ENCODE measurements at places on chromosomes 6 and 20. TPM values are rescaled to one million over a fixed set of nuclear protein-coding genes. Genes with fewer than 3 reads are reported as not detected.

DNA sequence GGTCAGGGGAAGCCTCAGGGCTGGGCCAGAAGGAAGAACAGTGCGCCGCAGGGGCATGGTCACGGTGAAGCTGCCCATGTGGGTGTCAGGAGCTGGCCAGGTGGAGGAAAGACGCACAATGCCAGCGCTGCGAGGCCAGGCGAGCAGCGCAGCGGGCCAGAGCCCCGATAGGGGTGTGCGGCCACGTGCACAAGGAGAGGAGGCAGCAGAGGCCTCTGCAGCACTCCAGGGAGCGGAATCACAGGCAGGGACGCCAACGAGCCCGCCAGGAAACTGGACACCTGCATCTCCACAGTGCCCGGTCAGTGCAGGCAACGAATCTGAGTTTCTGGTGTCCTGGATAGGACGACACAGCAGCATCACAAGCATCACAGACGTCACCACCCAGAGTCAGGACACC, 35.7 kb downstream of the TAF4 start:
- DNase-seq = no peak

- no peak for DNase-seq
Observed at GRCh38 chr6:114125576-114125975, 154.6 kb upstream of the HDAC2 start.

- peak; percentile 19 for DNase-seq
Observed at GRCh38 chr20:46681032-46681854, 8.0 kb downstream of the TP53RK start.

GRCh38 chr6:16240589-16241320, 2.4 kb downstream of the GMPR start:
- DNase-seq = no peak

DNA sequence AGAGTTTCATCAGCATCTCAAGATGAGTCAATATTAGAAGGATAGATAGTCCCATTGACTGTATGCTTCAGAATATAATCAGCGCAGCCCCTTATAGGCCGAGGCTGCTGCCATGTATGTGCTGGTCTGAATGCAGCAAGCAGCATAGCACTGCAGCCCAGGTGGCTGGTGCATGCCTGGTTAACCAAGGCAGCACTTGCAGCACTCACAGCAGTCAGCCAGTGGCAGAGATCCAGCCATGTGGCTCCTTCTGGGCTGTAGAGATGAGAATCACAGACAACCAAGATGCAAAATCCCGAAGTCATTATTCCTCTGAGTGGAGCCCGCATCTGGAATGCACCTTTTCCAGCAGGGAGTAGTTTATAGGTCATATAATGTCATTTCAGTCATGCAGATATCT, 251.9 kb downstream of the UST start:
- no peak for DNase-seq

DNA sequence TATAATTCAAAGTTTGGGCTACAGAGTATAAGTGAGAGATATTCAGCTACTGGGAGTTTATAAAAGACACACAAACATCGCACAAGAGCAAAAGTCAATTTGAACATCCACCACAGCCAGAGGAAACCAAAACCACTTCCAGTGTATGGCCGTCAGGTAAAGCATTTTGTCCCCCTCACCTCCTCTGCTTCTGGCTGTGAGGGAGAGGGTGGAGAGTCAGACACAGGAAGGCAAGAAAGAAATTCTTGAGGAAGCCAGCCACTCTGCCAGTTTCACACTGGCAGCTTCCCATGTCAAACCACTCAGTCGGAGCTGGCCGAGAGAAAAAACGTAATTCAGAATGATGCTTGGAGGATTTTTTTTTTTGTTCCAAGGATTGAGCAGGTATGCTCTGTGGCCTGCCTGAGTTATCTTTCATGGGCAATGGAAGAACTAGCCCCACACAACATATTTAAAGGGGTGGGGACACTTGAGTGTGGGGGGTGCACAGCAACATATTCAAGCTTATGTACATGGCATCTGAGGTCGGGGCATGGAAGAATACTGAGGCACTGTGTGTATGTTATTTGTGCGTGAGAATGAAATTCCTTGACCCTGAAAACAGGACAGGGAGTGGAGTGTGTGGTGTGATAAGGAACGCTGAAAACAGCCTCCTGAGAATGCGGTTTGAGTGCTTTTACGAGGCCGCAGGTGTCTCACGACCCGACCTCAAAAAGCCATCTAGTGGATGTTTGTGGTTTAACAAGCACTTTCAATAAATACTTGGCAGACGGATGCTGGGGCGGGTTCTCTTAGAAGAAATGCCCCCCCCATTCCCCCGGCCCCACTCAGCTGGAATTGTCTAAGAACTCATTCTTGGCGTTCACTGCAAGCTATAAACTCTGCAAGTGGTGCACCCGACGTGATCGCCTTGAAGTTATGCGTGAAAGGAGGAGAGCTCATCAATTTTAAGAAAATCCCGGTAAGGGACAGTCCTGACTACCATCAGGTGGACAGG, 27.5 kb upstream of the ZBTB22 start:
- DNase-seq = peak; percentile 58

- DNase-seq = no peak
Observed at GRCh38 chr6:97459986-97460385, 177.0 kb upstream of the MMS22L start.

- no peak for DNase-seq
Observed at GRCh38 chr20:58899512-58899911, 47.0 kb downstream of the GNAS start.

DNA sequence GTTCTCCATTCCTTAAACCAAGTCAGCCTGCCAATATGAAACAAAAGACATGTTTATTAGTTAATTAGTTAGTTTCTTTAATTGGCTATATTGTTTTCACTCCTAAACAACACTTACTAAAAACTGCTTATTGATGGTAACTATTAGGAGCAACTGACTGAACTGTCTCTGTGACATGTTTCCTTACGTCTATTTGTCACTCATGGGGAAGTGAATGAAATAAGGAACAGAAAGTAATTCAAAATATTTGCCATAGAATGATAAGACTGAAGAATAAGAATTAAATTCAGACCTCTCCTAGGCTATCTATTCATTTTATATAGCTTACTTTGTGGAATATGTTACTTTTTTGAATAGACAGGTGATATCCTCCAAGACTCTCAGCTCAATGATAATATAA, 217.2 kb downstream of the LAMA2 start:
- DNase-seq = no peak

DNA sequence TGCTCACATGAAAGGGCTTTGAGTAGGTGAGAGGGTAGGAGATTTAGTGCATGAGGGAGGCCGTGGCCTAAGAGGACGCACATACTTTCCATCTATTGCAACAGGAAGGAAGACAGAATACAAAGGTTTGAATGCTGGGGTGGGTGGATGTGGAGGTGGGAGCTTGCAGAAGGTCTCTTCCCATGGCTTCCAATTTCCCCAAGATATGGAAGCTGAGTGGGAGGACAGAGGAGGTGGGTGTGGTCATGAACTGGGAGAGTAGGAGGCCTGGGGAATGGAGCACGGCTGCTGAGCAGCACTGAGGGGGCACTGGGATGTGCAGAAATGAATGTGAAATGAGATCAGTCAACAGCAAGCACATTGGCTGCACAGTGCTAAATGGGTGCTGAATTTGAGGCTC, 70.3 kb downstream of the SCML4 start:
- DNase-seq = no peak

DNA sequence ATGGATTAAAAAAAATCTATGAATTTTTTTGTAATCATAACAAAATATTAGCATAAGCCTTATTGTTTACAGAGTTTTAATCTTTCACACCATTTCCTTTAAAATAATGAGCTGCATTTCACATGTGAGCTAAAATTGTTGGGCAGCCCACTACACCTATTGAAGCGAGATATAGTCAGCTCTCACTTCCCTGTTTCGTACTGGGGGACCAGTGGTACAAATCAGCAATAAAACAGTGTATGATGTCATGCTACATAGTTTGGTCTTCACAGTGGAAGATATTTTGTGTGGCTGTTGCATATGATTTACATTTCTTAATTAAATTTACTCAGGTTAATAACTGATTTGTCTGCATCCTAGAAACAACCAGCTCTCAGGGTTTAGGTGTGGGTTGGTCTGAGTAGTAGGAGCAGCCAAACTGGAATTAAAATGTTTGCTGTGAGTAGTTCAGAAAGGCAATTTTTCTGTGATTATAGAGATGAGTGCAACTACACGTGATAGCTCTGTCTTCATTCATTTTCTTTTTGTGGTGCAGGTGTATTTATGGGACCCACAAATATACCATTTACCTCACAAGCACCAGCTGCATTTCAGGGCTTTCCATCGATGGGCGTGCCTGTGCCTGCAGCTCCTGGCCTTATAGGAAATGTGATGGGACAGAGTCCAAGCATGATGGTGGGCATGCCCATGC, 99.3 kb downstream of the B3GAT2 start:
- DNase-seq = no peak

GRCh38 chr20:16801919-16802651, 53.9 kb downstream of the OTOR start:
- DNase-seq = no peak

DNA sequence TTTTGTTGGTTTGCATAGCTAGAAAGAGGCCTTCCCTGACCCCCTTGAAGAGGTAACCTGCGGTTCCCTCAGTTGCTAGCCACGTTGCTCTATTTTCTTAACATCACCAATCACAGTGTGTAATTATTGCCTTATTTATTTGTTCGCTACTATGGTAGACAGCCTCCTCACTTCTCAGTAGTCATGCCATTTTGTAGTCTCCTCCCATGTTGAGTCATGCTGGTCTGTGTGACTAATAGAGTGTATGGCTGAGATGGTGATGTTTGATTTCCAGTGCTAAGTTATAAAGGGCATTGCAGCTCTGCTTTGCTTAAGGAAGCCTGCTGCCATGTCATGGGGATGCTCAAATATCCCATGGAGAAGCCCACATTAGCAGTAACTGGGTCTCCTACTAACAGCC, 236.6 kb upstream of the CHD6 start:
- no peak for DNase-seq

DNA sequence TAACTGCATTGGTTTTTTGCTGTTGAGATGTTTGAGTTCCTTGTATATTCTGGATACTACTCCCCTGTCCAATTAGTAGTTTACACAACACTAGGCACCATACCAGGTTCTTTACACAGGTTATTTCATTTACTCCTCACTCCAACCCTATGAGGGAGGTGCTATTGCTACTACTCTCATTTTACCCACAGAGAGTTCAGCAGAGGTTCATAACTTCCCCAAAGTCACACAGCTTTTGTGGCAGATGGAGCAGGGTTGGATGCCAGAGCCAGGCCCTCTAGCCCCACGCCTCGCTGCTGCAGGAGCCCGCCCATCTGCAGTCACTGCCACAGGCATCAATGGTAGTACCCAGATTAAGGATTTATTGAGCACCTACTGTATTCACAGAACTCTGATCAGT, 61.7 kb upstream of the MAP3K4 start:
- DNase-seq = no peak

GRCh38 chr6:151413372-151414145, 22.2 kb upstream of the ZBTB2 start:
- peak; percentile 37 for DNase-seq

DNA sequence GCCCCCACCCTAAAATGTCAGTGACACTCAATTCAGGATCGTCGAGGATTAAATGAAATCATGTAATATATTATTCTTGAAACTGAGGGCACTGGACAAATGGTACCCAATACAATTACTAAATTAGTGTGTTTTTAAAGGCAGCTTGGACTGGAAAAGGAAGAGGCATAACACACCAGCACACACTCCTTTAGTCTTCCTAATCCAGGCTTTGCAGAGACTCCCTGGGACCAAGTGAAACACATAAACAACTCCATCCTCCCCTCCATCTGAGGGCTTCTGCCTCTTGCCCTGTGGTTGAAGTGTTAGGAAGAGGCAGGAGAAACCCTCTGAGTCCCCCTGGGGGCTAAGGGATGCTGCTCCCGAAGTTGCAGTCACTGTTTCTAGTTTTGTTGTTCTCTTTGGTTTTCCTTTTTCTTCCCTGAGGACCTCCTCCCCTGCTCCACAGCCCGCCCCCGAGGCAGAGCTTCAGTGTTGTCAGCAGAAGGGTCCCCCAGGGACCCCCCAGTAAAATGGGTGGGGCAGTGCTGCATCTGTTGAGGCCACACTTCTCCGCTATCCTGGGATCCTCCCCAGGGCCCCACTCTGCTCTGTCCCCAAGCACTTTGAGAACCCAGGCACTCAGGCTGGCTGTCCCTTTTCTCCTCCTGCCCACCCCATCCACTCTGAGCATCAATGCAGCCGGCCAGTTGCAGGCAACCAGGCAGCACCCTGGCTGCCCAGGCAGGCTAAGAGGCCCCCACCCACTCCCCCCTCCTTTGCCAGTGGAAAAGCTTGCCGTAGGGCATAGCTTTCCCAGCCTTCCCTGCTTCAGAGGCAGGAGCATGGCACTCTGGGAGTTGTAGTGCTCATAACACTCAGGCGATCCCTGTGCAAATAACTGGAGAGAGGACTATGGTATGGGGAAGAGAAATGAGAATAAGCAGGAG, 5.9 kb downstream of the TMEM63B start:
- no peak for DNase-seq

GRCh38 chr6:39330476-39330875, 8.0 kb upstream of the KCNK16 start:
- DNase-seq = no peak

GRCh38 chr6:140711019-140711613, 1336.7 kb upstream of the CITED2 start:
- DNase-seq = no peak

- no peak for DNase-seq
Observed at GRCh38 chr6:11824986-11825385, 46.4 kb upstream of the ADTRP start.

GRCh38 chr6:14458669-14459266, 341.2 kb downstream of the CD83 start:
- no peak for DNase-seq

GRCh38 chr6:144944106-144944505, 659.0 kb downstream of the UTRN start:
- DNase-seq = no peak

- no peak for DNase-seq
Observed at GRCh38 chr6:46983007-46983411, 59.1 kb downstream of the ADGRF1 start.

Gene KCNK16
- total RNA-seq = not detected

Gene TUBB2B
- total RNA-seq = 0.75 TPM

Gene SYNDIG1
- not detected for total RNA-seq

Gene POU3F2
- not detected for total RNA-seq

Gene BHLHE23
- total RNA-seq = not detected

Gene DDR1
- 1.8 TPM for total RNA-seq

Gene PCSK2
- total RNA-seq = not detected

Gene NRSN1
- total RNA-seq = not detected

Gene CTCFL
- total RNA-seq = not detected

Gene HINT3
- total RNA-seq = 10.6 TPM

Gene LAMA4
- not detected for total RNA-seq

Gene BANF2
- total RNA-seq = not detected

Gene HTR1E
- not detected for total RNA-seq
